ENCODE measurements at places on chromosomes 4 and X.
A peak's percentile ranks its signal among the peaks of the same experiment; 100 is the strongest.

GRCh38 chr4:19171832-19172231 is 1079.9 kb upstream of the SLIT2 start:
- DNase-seq, result no peak

GRCh38 chrX:9456250-9457074 is 8.4 kb upstream of the TBL1X start:
- no peak for DNase-seq

DNA sequence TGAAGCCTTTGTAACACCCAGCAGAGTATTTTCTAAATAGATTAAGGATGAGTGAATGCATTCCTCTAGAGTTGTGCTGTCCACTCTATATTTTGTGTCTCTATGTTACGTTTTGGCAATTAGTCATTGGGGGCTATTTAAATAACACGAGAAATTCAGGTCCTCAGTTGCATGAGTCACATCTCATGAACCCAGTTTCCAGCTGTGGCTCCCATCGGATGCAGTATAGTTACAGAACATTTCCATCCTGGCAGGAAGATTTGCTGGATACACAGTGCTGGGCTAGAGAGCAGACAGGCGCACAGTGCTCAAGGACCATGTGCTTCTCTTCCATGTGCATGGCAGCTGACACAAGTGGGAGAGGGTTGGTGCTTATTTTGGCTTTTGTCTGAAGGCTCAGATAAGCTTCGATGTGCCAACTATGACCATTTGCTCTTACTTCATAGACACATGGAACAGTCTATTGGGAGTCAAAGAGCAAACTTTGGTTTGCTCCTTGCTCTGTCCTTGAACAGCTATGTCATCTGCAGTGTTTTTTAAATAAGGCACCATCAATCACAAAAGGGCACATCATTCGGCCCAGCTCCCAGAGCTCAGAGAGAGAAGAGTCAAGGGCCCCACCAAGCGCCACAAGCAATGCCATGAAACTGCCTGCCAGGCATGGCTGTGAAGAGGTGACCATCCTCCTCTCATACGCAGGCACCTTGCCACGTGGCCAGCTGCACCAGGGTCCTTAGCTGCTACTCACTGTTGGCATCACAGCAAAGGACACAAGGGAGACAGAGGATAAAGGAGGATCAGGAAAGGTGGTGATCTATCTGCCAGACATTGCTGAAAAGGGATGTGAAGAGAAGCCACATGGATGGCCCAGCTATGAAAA is 8.1 kb upstream of the STS start:
- DNase-seq, result no peak

GRCh38 chrX:25287521-25287920 is 271.8 kb upstream of the ARX start:
- DNase-seq, result no peak

GRCh38 chr4:140866492-140867005 is 110.4 kb upstream of the TBC1D9 start:
- DNase-seq, result no peak

DNA sequence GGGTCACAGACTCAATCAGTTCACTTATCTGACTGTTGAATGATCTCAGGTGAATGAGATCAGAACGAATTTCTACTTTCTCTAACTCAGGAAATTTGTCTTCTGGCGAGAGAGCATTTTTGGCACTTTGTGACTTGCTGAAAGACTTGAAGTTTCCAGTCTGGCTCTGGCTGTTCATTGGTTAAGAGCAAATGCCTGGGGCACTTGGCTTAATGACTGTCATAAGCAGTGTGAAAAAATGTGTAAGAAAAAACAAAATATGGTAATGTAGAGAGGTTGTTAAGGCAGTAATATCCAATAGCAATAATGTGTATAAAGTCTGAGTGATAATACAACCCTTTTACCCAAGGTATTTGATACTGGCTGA is 71.3 kb upstream of the PGRMC2 start:
- DNase-seq, result no peak

GRCh38 chr4:123037804-123038203 is 115.4 kb upstream of the NUDT6 start:
- DNase-seq, result no peak

GRCh38 chrX:71994601-71995000 is 84.0 kb downstream of the NHSL2 start:
- DNase-seq, result no peak

- DNase-seq, result no peak
Observed at GRCh38 chrX:15719324-15719968, 18.6 kb upstream of the CA5B start.

GRCh38 chr4:4783847-4784246 is 75.6 kb upstream of the MSX1 start:
- DNase-seq, result no peak

- DNase-seq, result no peak
Observed at GRCh38 chrX:38632516-38632915, 71.2 kb downstream of the TSPAN7 start.

DNA sequence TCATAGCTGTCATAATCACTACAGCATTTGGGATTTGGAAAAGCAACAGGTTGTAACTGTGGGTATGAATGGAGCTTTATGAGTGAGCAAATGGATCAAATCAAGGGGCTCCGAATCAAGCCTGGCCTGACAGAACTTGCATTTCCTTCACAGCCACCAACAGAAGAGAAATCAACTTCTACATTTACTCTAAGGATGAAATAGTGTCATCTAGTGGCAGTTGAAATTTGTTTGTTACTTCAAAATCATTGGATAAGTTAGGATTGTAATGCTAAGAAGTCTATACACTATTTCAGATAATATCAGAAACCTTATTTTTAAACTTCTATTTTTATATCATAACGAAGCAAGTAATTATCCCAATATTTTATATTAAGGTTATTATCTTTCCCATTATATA is 10.7 kb upstream of the WDR17 start:
- no peak for DNase-seq

DNA sequence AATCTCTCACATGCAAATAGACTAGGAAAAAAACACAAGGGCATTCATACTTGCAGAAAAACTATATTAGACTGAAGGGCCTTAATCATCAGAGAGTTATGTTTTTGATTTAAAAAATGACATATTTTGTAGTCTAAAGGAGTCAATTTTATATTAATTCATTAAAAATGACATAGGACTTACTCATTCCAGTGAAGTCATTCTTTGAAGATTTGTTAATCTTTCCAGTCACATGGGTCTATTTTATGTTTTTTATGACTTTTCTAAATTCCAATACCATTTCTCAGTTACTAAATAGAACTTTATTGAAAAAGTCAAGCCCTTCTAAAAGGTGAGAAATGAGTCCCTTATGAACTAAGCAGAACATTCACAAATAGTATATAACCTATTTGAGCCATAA is 743.8 kb upstream of the INTU start:
- no peak for DNase-seq

DNA sequence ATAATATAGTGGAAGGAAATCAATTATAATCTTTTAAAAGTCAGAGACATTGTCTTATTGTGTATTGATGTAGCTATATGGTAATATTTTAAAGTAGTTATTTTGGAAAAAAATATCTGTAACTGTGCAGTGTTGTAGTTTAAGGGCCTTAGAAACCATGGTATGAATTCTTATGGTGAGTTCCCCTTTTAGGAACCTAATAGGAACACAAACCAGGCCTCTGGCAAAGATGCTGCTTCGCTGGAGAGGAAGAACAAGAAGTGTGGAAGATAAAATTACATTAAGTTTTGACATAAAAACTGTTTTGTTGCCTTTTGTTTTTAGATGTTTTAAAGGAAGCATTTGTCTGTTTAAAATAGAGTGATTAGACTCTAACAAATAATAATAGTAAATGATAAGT is 10.9 kb upstream of the TMPRSS11D start:
- DNase-seq, result no peak

- no peak for DNase-seq
Observed at GRCh38 chr4:91471280-91471679, 832.5 kb upstream of the GRID2 start.

DNA sequence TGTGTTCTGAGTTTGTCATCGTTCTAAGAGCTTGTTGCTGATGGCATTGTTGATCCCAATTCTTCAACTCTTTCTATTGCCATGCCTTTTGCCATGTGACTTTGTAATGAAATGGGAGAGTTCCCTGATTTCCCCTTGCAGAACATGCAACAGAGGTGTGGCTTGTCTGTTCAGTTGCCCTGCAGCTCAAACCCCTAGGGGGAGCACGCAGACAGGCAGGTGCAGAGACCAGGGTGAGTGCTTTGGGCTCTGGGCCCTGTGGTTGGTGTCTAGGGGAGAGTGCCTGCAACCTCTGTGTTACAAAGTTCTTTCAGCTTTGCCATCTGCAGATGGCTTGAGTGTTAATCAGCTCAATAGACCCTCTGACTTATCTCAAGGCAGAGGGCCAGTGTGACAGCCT is 332.7 kb downstream of the MID1IP1 start:
- no peak for DNase-seq

- no peak for DNase-seq
Observed at GRCh38 chr4:180372691-180373090, 1870.5 kb upstream of the TENM3 start.

DNA sequence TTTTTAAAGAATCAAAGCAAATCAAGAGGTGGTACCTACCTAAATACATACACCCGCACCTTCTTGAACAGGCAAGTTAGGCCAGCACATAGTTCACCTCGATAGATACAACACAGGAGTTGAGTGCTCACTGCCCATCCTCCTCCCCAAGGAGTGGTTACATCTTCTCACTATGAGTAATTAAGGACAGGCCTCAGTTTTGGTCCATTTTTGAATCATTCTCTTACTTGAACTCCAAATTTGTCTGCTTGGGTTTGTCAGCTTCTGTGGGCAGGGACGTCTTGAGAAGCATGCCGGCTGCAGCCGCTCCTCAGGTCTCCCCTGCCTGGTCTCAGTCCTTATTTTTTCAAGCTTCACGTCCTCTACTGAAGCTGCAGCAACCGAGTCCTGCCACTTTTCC is 190.6 kb upstream of the RBPJ start:
- no peak for DNase-seq

DNA sequence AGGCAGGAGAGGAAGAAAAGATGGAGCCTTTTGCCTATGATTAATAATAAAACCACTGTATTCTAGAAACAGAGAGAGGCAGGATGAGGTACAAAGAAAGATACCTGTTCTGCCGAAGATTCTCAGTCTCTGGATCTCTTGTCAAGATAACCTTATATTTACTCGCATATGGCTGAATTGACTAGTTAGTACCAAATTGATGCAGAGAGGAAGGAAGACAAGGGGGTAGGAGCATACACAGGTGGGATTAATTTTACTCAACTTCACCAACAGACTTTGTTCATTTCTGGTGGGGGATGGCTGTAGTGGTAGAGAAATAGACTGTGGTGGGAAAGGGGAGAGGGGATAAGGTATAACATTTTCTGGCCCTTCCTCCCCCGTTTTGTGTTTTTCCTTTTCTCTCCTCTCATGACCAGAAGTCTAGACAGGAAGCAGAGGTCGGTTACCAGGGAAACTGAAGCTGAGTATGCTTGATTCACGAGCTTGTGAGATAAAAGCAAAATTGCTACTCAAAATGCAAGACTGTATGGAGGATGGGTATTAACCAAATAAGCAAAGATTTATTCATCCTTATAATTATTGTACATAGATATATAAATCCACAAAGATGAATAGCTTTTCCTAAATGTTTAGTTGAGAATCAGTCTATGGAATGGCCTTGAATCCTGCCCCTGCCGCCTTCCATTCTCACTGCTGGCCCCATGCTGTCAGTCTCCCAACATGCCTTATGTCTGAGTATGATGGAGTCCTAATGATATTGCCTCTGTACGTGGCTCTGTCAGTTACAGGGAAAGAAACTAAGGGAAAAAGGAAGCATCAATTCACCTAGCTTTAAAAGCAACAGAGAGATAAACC is 17.8 kb upstream of the PAGE2B start:
- DNase-seq, result peak; percentile 7

DNA sequence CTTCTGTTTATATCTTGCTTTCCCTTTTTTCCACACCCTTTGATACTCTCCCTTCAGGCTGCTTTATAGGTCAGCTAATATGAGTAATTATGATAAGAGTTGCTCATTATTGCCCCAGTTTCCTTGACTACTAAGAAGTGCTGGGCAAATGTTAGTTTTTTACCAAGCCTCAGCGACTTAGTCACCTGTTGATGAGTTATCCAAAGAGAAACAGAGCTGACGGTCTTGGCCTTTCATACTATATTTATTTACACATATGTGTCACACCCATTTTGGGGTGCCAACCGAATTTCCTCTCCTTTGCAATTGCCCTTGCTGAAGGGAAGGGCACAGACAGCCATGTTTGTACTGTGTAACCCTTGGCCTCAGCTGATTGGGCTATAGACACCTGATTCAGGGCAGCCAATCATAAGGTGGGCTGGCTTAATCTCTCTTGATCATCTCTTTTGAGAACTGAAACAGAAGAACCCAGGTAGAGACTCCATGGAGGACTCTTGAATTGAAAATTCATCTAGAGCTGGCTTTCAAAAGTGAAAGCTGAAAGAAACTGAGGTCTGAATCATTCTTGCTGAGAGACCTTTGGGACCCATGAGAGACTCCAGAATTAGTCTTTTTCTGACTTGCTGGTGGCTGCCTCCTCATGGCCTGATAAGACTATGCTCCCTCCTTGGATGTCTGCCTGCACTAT is 111.7 kb upstream of the RPS6KA3 start:
- peak; percentile 22 for DNase-seq

- DNase-seq, result no peak
Observed at GRCh38 chr4:123415977-123416376, 19.4 kb downstream of the SPRY1 start.

DNA sequence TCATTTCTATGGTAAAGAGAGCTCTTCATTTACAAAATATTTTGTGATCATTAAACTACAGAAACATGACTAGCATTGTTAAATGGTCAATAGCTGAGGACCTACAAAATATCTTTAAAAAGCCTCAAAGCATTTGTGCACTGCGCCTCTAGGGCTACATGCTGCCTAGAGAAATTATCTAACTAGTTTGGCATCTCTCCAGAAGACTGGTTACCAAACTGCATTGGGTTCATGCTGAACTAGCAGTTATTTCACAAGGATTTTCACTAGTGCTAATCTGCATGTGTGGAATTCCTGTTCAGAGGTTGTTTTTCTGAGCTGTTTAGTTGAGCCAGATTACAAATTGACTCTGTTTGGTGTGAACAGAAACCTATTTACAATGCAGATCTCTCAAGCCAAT is 58.5 kb upstream of the PITX2 start:
- DNase-seq, result no peak

DNA sequence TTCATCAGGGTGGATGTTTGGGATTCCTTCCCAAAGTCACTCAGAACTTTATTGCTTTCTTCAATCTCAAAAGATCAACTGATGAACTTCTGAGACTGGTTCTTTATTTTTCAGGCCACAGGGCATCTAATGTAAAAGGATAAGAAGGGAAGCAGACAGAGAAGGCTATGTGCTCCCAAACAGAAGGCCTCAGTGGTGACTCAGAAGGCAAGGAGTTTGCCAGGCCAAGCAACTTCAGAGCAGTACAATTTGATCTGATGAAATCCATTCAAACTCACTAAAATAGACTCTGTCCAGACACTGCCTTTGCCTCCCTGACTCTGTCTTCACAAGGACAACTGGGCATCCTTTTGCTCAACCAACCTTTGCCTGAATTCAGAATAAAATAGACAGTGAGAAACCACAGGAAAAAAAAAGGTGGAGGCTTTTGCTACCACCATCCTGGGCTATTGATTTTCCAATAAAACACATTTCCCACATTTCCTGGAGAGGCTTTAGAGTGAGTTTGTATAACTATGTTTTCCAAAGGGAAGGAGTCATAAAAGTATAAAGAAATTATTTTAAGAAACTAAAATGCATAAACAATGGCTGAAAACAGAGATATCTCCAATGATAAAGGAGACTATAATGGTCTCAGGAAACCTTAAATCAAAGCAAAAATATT is 55.2 kb downstream of the ARHGEF6 start:
- no peak for DNase-seq
